SK-N-SH (cell line): ENCODE measurements at places on chromosomes 6 and 20. TPM values are rescaled to one million over a fixed set of nuclear protein-coding genes. Genes with fewer than 3 reads are reported as not detected.
A peak's percentile ranks its signal among the peaks of the same experiment; 100 is the strongest.

Gene OPN5
- not detected in 2 replicates for polyA plus RNA-seq

DNA sequence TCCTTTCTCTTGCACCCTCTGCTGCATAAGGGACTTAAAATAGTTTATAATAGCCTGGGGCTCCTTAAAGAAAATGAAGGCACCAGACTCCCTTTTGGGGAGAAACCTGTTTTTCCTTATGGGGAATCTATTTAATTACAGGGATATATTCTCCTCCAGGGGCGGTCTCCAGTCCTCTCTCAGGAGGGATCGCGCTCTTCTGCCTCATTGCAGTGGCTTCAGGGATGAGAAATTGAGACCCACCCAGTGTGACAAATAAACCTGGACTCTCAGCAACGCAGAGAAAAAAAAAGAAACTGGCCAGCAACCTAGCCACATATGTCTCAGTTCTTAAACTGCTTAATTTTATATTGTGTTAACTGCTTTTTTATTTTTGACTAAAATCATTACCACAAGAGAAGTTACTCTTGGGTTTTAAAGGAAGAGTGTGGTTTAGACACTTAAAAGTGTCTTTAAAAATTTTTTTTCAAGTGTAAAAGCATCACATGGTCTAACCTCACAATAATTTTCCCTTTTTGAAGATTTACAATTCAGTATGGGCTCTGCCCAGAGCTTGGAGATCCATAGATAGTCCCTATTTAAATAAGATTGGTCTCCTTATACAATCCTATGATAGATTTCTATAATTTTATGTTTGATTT lies 11.7 kb upstream of the GOPC start:
- no peaks in the 10 kb centered on the region for H3K27me3 ChIP-seq
- DNase-seq = no peak
- no peak overlapping the region for H3K27ac ChIP-seq
- no peak overlapping the region for H3K4me3 ChIP-seq
- no peaks in the 10 kb centered on the region for H3K36me3 ChIP-seq

- no peaks in the 10 kb centered on the region for H3K4me1 ChIP-seq
- H3K27me3 ChIP-seq = no peaks in the 10 kb centered on the region
- DNase-seq = no peak
- H3K27ac ChIP-seq = no peak overlapping the region
- no peak overlapping the region for H3K4me3 ChIP-seq
Observed at GRCh38 chr20:825710-826421, 7.6 kb upstream of the FAM110A start.

Gene SLC13A3
- polyA plus RNA-seq = 0.10 and 0.21 TPM in 2 replicates

- H3K27me3 ChIP-seq = no peaks in the 10 kb centered on the region; the same call in 1 of the 2 replicates
- H3K27ac ChIP-seq = no peak overlapping the region
- DNase-seq = peak; percentile 13
- H3K4me1 ChIP-seq = no peaks in the 10 kb centered on the region
Observed at GRCh38 chr6:84258268-84258667, 30.8 kb upstream of the CEP162 start.

Gene CCN5
- polyA plus RNA-seq = 0.05 TPM in 2 replicates

Gene CENPW
- polyA plus RNA-seq = 8.8 and 10.9 TPM in 2 replicates

DNA sequence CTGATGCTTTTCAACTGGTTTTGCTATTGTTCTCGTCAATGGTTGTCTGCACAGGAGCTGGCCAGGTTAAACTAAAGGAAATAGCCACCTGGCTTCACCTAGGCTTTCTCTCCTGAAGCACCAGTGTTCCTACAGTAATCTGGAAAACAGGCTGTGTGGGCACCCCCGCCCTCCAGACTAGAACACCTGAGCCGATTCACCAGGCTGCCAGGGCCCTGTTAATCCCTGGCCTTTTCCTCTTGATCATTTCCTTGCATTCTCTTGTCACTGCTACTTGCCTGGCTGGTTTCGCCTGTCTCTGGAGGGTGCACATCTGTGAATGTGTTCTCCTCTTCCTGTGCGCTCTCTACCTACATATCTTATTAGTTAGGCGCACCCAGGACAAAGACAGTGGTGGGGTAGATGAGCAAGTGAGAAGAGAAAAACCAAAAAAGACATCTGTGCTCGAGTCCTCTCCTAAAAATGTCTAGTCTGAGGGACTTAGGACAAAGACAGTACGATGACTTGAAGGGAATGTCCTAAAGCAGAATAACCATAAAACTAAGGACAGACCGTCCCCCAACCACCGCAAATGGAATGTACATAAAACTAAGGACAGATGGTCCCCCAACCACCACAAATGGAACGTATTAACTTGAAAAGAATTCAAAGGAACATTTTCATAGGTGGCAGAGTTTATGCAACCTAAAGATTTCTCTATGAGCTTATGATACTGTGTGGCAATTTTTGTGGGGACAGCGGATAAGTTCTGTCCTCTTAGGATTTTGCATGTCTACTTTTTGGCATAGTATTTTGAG lies 45.9 kb upstream of the EMILIN3 start:
- peaks cover 90% of the 10 kb centered on the region for H3K36me3 ChIP-seq
- no peak overlapping the region for H3K4me3 ChIP-seq
- no peaks in the 10 kb centered on the region for H3K27me3 ChIP-seq
- peaks cover 17% of the 10 kb centered on the region; the same call in 1 of the 2 replicates for H3K4me1 ChIP-seq
- no peak for DNase-seq

DNA sequence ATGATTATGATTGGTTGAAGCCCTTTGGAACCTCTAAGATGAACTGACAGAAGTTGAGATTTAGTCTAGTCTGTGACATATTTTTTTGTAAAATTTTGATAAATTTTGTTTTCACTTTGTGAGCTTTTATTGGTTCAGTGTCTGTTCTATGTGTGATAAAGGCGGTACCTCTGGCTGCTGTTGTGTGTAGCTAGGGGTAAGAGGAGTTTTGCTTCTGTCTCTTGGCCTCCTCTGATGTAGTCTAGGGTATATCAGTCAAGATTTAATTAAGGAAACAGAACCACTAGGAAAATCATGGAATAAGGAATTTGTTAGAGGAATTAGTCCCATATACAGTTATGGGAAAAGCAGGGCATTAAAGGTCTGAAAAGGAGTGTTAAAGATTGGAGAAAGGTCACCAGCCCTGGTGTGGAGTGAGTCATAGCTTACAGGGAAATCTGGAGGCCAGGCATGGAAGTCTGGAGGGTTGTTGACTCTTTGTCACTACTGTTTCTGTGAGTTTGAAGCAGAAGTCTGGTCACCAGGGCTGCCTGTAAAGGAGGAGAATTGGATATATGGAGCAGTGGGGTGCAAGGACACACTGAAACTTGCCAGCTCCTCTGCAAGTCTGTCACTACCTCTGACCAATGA lies 28.5 kb downstream of the CDC5L start:
- H3K4me3 ChIP-seq = no peak overlapping the region
- H3K27me3 ChIP-seq = no peaks in the 10 kb centered on the region
- H3K4me1 ChIP-seq = 0 out of 2 replicates have a peak, but pooled peaks cover 3% of the 10 kb centered on the region
- no peak for DNase-seq

GRCh38 chr20:55103188-55103587 lies 627.8 kb downstream of the DOK5 start:
- no peak overlapping the region for H3K27ac ChIP-seq
- DNase-seq = no peak
- H3K4me3 ChIP-seq = no peak overlapping the region
- no peaks in the 10 kb centered on the region for H3K36me3 ChIP-seq
- H3K27me3 ChIP-seq = no peaks in the 10 kb centered on the region
- H3K4me1 ChIP-seq = no peaks in the 10 kb centered on the region

Gene BPIFB4
- polyA plus RNA-seq = not detected in 2 replicates

- peak; percentile 22 for DNase-seq
- no peaks in the 10 kb centered on the region; the same call in 1 of the 2 replicates for H3K27me3 ChIP-seq
- H3K4me1 ChIP-seq = no peaks in the 10 kb centered on the region
- H3K36me3 ChIP-seq = no peaks in the 10 kb centered on the region
- H3K4me3 ChIP-seq = no peak overlapping the region
- H3K27ac ChIP-seq = no peak overlapping the region
Observed at GRCh38 chr6:10589429-10589727, 68.2 kb downstream of the GCNT2 start.

Gene OOEP
- polyA plus RNA-seq = not detected in 2 replicates

- H3K4me3 ChIP-seq = peak within 1 kb of the TSS; percentile 92
- H3K4me1 ChIP-seq = no peaks in the 10 kb centered on the region; the same call in 1 of the 2 replicates
- no peak within 1 kb of the TSS for H3K27ac ChIP-seq
- H3K27me3 ChIP-seq = no peaks in the 10 kb centered on the region
Observed at GRCh38 chr6:39934131-39934757, at the start of gene MOCS1. Gene MOCS1 (minus strand): TSS chr6:39934462. CDS start chr6:39934417, 45 bp downstream.

GRCh38 chr6:84521511-84521910 lies 242.9 kb downstream of the TBX18 start:
- H3K4me3 ChIP-seq = no peak overlapping the region
- H3K36me3 ChIP-seq = no peaks in the 10 kb centered on the region
- no peaks in the 10 kb centered on the region for H3K4me1 ChIP-seq
- H3K27ac ChIP-seq = no peak overlapping the region; the same call in 1 of the 2 replicates
- no peak for DNase-seq
- no peaks in the 10 kb centered on the region for H3K27me3 ChIP-seq

DNA sequence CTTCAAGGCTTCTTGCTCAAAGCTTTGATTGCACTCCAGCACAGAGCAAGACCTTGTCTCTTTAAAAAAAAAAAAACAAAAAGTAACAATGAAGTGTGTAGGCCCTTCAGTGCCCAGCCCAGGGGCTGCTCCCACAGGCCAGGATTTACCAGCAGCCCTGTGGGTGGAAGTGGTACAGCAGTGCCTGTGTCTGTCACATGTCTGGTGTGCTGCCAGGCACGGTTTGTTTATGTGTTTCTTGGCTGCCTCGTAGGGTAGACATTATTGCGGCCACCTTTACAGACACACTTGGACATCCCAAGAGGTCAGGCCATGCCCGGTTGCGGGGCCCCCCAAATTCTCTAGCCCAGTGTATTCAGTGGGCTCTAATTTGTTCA lies 12.7 kb downstream of the DYNLRB1 start:
- peaks cover 50% of the 10 kb centered on the region for H3K36me3 ChIP-seq
- H3K4me3 ChIP-seq = no peak overlapping the region
- no peak overlapping the region for H3K27ac ChIP-seq

DNA sequence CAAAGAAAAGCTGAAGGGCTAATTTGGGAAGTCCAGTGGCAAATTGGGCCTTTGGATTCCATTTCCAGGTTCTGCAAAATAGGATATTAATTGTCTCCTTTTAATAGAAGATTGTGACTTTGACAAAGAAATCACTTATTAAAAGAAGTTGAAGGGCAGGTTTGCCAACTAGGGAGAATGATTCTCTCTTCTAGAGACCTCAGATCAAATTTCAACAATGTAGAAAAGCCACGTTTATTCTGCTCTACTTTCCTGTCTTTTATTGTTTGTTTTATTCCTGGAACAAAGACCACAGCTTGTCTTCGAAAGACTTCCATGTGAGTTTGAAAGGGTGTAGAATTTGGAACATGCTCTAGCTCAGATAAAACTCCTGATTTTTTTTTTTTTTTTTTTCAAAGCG lies 65.5 kb upstream of the PRL start:
- no peaks in the 10 kb centered on the region for H3K27me3 ChIP-seq
- H3K4me1 ChIP-seq = peaks cover 23% of the 10 kb centered on the region; the same call in 1 of the 2 replicates
- H3K27ac ChIP-seq = no peak overlapping the region

DNA sequence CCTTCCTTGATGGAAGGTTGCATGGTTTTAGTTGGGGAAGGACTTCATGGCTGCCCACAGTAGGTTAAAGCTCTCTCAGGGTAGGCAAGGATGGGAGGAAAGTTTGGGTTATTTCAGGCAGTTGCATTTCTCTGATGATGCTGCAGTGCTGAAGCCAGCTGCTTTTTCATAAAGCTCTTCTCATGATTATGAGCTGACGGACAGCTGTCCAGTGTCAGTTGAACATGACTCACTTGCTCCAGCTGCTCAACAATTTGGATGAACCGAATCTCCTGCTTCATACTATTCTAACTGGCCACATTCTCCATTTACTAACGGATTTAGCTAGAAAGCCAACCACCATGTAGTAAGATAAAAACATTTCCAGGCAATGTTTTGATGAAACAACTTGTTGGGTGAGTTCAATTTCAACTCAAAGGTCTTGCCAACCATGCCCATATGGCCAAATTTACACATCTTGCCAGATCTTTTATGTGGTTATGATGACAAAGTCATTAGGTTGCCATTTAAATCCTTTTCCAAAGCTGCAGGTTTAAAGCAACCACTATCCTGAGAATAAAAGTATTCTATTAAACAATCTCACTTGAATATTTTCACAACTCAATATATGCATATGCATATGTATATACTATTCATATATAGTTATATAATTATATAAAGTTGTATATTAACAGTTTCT lies 125.9 kb downstream of the HS3ST5 start:
- DNase-seq = no peak
- no peaks in the 10 kb centered on the region for H3K27me3 ChIP-seq
- no peak overlapping the region for H3K27ac ChIP-seq

DNA sequence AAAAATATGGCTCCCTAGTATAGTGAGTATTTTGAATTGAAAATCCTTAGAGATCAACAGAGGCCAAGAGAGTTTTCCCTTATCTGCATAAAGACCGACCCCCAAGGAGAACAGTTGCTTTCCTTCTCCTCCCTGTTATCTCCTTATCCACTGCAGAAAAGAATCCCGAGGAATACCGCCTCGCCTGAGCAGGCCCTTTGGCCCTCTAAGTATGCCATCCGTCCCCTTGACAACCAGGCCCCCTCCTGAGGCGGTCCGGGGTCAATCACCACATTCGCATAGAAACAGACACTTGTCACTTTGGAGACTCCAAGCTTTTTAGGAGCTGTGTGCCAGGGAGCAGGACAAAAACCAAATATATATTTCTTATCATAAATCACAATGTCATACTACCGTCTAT lies 15.9 kb upstream of the GGTLC1 start:
- no peak overlapping the region for H3K27ac ChIP-seq
- H3K4me1 ChIP-seq = no peaks in the 10 kb centered on the region
- no peak overlapping the region for H3K4me3 ChIP-seq
- H3K36me3 ChIP-seq = no peaks in the 10 kb centered on the region

GRCh38 chr6:90859056-90859455 lies 272.2 kb upstream of the MAP3K7 start:
- H3K27ac ChIP-seq = no peak overlapping the region
- H3K4me1 ChIP-seq = no peaks in the 10 kb centered on the region
- no peak overlapping the region for H3K4me3 ChIP-seq
- no peaks in the 10 kb centered on the region for H3K36me3 ChIP-seq
- no peak for DNase-seq
- H3K27me3 ChIP-seq = no peaks in the 10 kb centered on the region; the same call in 1 of the 2 replicates

DNA sequence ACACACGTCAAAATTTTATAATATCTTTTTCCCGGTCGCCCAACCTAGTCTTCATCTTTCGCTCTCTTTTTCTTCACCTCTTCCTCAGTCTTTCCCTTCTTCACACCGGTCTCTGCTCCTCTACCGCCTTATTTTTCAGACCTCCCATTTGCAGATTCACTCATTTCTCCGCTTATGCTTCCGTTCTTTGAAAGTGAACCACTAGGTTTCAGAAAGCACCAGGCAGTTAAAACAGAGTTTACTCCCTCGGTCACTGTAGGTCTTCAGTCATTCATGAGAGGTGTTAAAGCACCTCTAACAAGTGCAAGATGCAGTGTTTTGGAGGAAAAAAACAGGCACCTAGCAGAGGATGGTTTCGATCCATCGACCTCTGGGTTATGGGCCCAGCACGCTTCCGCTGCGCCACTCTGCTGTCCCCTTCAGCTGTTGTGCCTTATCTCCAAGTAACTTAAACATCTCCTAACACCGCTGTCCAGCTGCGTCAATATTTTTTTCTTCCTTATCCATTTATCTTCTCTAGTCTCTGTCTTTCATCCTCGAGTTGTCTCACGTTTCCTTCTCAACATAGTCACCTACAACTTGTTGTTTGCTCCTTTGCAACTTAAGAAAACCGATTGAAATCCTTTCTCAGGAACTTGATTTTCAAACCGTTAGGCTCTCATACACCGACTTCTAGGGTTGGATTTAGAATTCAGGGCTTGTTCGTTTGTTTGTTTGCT lies 119.7 kb upstream of the ZNF184 start:
- H3K4me3 ChIP-seq = peak overlapping the region; percentile 39; the same call in 1 of the 2 replicates
- H3K27ac ChIP-seq = no peak overlapping the region
- no peak for DNase-seq
- no peaks in the 10 kb centered on the region; the same call in 1 of the 2 replicates for H3K4me1 ChIP-seq
- H3K36me3 ChIP-seq = no peaks in the 10 kb centered on the region

GRCh38 chr6:167907837-167908681 lies 81.3 kb downstream of the AFDN start:
- H3K36me3 ChIP-seq = peaks cover 21% of the 10 kb centered on the region
- peak; percentile 28 for DNase-seq
- H3K27ac ChIP-seq = no peak overlapping the region
- no peaks in the 10 kb centered on the region for H3K4me1 ChIP-seq
- H3K27me3 ChIP-seq = no peaks in the 10 kb centered on the region
